ENCODE measurements at places on chromosomes 4 and X. TPM values are rescaled to one million over a fixed set of nuclear protein-coding genes. Genes with fewer than 3 reads are reported as not detected.

DNA sequence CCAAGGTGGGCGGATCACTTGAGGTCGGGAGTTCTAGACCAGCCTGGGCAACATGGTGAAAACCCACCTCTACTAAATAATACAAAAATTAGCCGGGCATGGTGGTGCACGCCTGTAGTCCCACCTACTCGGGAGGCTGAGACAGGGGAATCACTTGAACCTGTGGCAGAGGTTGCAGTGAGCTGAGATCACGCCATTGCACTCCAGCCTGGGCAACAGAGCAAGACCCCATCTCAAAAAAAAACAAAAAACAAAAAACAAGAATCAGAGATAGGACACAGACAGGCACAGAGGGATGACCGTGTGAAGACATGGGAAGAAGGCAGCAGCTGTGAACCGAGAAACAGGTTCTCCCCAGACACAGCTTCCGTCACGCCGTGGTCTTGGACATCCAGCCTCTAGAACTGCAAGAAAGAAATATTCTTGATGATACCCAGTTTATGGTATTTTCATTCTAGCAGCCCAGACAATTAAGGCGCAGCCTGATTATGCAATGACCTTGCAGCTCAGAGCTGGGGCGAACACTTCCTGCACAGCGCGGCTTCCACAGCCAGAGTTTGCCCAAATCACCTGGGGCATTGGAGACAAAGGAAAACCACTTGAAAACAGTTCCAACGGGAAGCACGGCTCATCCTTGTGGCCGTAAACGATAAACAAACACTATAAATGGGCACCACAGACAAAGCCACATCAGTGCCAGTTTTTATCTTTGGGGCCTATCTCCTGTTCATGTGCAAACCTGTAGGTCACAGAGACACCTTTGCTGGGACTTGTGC is 4.2 kb upstream of the ARSD start:
- DNase-seq = no peak

DNA sequence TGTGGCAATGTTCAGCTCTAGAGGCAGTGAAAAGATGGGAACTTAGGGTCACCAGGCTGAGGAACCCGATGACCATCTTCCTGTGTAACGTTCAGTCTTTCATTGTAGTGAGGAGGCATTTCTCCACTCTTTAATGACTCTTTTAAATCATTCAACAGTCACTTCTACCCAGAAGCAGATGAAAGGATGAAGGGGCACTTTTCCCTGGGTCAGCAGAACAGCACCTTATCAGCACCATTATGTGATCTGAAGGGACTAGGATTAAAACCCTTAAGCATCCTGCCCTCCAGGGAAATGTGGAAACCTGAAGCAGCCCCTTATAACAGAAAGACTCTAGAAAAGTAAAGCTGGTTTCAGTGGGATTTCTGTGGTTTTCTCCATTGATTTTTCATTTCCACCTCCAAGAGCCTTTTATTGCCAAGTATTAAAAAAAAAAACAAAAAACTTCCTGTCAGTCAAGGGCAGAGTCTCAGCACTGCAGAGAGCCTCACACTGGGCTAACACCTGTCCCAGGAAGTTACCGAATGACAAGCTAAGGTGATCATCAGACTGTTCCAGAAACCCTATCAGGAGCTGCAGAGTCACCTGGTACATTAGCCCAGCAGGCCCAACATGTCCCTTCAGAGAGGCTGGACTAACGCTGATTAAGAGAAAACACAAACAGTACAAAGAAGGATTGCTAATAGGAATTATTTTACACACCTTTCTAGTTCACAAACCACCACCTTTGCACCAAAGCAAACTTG is 185.9 kb downstream of the SHROOM3 start:
- DNase-seq = no peak

DNA sequence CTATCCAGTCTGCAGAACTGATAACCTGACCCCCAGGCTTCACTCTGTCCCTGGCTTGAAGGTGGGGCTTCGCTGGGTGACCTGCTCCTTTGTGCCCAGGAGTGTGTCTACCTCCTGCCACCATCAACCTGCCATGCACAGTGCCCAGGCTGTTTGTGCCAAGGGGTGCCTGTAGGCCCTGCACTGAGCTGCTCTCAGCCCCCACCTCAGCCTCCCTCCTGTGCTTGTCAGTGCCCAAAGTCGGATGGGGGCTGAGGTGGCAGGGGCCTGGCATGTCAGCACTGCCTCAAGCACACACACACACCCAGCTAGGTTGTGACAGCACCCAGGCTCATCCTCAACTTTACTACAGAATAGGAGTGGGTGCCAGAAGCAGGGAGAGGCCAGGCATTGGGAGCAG is 23.5 kb downstream of the SPCS3 start:
- no peak for DNase-seq

GRCh38 chr4:85491527-85491926 is 16.6 kb downstream of the ARHGAP24 start:
- DNase-seq = no peak

DNA sequence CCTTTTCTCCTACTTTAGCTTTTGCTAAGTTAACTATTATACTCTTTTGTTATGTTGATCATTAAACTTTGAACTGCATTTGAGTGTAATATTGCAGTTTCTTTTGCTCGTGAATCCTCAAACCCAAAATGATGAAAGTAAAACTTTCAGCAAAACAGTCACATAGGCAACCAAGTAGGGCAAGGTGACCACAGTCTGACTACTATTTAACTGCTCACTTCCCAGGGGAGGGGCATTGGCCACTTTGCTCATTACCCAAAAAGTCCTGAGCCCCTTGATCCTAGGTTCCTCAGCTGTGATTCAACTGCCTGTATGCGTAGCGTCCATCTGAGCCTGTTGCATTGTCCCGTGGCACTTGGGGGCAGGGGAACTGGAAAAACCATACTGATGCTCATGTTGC is 17.0 kb downstream of the RBMX2 start:
- DNase-seq = no peak

GRCh38 chrX:2823795-2824386 is 4.8 kb upstream of the GYG2 start:
- DNase-seq = no peak

- no peak for DNase-seq
Observed at GRCh38 chr4:104494822-104495559, at the start of gene CXXC4. Gene CXXC4, minus strand, starts transcription at chr4:104494894. Its CDS starts 3,092 bp downstream, at chr4:104491802.

DNA sequence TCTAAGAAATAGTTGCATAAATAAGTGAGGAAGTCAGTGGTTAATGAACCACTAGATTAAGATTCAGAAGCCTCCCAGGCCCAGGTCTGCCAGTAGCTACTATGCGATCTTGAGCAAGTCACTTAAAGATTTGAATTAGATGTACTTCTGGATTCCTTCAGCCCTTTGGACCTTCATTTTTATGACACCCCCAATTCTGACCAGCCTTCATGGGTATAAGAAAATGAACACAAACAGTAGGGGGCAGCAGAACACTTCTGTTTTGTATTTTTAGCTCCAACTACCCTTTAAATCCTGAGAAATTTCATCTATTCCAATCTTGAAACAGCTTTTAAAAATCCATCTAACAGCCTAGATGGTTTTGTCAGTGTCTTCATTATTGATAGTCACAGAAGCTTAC is 19.0 kb downstream of the TMEM47 start:
- no peak for DNase-seq

DNA sequence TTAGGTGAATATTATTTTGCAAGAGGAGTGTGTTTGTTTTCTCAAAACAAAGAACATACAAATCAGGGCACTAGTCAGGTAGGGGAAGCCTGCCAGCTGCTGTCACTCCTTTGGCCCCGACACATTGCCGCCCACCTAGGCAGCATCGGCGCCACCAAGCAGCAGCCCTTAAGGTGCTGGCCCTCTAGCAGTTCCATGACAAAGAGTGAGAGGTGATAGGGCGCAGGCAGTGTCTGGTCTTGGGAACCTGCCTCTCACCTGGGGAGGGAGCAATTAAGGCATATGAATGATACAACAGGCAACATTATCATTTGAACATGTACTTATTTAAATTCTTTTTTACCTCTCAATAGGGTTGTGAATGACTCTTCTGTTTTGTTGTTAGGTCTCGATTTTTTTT is 135.1 kb downstream of the PLS3 start:
- no peak for DNase-seq

Gene GPR34
- total RNA-seq = 0.25 TPM

Gene CT83
- total RNA-seq = not detected

Gene CT47B1
- not detected for total RNA-seq

Gene GSTCD
- total RNA-seq = 7.4 TPM

Gene GABRE
- total RNA-seq = not detected

All from activated naive CD4-positive, alpha-beta T cell treated with anti-CD3 and anti-CD28 coated beads, Interleukin-2, amount 50 U/mL, for 72 hours (primary cell).